ENCODE measurements at places on chromosomes 1 and 21.

- DNase-seq: no peak
These were observed 442 bp upstream of the PPP1R12B start for GRCh38 chr1:202348005-202348508.

GRCh38 chr1:41364442-41365319 is 3.4 kb downstream of the FOXO6 start:
- no peak for DNase-seq

GRCh38 chr1:157156058-157156541 is 17.9 kb upstream of the ETV3 start:
- peak; percentile 64 for DNase-seq

DNA sequence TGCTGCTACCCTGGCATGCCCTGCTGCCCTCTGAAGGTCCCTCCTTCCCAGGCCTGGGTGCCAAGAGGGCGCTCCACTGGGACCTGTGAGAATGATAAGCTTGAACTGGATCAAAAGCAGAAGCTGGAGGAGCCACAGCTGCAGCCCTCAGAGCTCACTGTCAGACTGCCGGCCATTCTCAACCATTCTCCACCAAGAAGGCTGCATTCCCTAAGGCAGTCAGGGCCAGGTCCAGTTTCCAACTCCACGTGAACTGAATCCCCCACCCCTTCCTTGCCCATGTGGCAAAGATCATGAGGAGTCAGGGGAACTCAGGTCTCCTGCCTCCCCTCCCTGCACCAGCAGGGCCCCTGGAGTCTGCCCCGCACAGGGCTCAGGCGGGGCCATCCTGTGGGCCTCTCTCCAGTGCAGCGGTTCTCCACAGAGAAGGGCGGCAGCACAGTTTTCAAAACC is 19.5 kb downstream of the SLC1A7 start:
- DNase-seq: no peak

DNA sequence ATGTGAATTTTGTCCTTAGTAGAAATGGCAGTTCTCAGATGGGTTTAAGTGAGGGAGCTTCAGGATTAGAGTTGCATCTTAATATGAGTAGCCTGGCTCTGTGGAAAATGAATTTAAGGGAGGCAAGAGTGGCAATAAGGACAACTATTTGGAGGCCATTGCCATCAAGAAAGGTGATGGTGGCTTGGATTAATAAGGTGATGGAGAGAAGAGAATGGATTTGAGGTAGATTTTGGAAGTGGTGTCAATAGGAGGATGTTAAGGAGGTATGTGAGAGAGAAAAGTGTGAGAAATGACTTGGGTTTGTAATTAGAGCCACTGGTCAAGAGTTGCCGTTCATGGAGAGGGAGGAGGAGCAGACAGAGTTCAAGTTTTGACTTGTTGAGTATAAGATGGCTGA is 16.3 kb downstream of the CLIC4 start:
- no peak for DNase-seq

DNA sequence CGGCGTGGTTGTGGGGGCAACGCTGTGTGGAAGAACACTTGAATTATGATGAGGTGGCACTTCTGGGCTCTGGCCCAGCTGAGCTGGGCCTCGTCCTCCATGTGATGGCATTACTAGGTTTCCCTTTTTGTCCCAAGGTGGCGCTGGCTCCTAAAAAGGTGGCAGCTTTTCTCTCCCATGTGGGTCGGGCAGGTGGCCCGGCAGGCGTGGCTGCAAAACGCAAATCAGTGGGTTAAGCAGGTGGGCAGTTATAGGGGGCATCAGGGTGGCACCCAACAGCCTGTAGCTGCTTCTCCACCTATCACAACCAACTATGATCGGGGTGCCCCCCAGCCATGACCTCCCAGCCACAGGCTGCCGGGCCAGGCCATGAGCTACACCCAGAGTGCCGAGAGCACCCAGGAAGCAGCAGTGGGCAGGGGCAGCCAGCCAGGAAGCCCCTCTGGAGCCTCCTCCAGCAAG is 59.6 kb downstream of the KCNAB2 start:
- no peak for DNase-seq

DNA sequence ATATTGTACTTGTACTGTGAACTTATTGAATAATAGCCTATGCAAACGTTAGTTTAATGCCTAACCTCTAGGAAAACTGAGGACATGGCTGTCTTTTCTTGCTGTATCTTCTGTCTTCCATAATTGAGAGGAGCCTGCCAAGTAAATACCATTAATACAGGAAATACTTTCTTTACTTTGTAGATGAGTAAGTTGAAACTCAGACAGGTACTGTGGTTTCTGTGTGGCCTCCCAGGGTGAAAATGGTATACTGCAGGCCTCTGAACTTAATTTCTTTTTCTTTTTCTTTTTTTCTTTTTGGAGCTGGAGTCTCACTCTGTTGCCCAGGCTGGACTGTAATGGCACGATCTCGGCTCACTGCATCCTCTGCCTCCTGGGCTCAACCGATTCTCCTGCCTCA is 208.8 kb upstream of the ADGRL4 start:
- no peak for DNase-seq

DNA sequence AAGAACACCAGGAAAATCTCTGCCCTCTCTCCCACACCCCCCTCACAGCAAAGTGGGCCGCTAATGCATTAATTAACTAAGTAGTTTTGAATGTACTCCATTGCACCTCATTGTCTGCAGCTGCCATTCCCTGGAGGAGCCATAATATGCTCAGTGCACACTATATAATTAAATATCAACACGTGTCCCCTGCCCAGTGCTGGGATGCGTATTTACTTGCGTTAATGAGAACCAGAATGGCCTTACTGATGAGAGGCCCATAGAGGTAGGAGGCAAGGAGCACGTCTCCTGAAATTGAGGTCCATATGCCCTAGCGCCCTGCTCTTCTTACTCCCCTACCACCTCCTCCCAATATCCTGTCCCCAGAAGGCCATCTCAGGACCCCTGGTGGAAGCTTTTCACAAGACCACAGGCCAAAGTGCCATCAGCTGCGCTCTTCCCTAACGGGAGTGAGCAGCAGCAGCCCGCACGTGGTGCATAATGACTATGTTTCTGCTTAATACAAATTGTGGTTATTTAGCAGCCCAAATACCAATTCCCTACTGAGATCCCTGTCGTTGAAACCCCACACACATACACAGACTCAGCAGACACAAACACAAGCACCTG is 76.8 kb downstream of the PLXNA2 start:
- no peak for DNase-seq

GRCh38 chr1:221989741-221990140 is 247.9 kb upstream of the DUSP10 start:
- DNase-seq: no peak

DNA sequence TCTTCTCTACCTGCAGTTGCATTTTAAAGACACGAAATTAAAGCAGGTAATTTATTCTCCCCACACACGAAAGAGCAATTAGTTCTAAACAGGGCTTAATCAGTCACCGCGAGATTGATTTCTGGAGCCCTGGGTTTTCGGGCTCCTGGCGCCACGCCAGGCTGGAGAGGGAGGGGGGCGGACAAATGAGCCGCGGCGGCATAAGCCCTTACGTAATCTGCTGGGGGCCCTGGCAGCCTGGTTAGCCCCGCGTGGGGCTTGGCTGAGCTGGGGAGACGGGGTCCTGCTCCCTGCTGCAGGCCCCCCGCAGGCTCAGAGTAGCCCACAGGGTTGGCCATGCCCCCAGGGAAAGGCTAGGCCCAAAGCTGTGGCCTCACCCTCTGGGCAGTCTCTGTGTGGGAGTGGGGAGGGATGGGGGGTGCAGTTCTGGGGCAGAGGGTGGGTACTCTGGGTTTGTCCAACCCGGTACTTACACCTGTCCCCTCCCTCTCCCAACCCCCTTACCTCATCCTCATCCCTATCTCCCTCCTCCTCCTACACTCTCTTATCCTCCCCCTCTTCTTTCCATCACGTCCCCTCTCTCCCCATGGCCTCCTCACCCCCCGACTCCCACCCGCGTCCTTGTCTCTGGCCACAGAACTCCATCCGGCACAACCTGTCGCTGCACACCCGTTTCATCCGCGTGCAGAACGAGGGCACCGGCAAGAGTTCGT is 19.9 kb downstream of the FOXO6 start:
- no peak for DNase-seq

GRCh38 chr21:36756527-36756926 is 57.6 kb downstream of the SIM2 start:
- no peak for DNase-seq

DNA sequence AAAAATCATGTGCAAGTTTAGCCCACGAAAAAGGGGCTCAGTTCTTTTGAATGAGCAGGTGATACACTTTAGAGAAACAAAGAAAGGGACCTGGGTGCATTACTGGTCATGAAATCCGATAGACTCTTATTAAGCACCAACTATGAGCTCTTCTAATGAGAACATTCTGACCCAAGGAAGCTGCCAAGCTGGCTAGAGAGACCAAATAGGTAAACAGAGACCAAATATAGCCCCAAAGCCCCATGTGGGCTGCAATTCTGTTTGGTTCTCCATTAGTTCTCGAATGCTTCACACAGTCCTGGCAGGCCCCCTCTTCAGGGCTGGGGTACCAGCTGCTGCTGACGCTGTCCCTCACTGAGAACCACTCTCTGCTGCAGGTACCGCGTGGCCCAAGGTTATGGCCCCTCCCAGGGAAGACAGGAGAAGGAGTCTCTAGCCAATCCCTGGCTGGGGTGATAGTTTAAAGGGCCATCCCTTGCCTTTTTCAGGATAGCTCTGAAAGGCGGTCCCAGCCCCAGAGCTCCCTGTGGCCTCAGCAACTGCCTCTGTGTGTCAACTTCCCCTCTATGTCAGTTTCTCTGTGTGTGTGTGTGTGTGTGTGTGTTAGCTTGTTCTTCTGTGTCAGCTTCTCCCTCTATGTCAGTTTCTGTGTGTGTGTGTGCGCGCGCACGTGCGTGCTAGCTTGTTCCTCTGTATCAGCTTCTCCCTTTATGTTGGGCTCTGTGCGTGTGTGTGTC is 7.1 kb upstream of the UBXN10 start:
- no peak for DNase-seq

All from T follicular helper cell (primary cell).